ENCODE measurements at places on chromosomes 16 and 17.

DNA sequence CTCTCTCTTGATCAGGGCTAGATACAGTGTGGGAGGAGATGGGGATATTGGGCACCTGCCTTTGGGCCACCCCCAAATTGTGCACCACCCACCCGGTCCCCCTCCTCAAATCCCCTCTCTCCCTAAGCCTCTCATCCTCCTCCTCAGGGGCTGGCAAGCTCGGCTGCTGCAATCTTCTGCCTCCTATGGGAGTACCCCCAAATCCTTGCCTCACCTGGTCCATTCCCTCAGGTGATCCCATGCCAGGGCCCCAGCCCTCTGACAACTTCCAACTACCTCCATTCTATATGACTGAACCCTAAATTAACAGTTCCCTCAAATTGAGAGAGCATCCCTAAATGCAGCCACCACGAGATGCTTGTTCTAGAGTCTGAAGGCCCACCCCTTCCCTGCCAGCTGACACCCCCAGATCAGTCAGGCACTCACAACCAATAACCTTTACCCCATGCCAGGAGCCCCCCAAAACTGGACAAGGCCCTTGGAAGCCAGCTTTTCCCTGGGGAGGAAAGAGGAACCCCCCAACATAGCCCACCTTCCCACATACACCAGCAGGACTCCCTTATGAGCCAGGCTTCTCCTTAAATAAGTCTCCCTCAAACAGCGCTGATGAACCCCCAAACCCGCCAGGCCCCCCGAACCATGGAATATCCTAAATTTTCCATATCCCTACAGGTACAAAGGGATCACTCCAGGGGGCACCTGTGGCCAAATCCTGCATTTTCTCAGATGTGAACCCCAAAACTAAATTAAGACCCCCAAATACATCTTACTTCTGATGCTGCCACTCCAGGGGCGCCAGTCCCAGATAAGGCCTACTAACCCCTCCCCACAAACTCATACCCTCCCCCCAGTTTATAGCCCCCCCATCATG is 3.2 kb downstream of the DLG4 start:
- no peak for DNase-seq

DNA sequence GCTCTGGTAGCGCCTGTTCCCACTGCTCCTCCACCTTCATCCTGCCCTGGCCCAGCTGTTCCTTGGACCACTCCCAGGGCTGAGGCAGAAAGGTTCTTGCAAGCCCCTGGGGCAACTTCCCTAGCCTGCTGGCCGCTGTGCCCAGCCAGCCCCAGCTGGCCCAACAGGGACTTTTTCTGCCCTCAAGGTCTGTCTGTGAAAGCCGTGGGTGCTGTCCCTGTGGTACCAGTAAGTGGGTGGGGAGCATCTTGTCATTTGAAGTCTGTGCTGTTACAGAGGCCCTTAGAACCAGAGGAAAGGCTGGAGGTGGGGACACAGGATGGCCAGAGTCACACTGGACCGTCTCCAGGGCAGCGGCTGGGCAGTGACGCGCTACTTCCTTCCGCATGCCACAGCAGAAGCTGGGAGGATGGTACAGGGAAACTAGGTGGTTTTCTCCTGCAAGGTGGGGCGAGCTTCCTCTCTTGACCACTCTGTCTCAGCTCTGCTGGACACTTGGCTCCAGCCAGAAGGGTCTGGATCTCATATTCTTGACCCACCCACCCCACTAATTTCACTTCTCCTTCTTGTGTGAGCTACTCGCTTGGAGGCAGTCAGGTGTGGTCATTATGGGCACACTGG is 87.8 kb downstream of the PLCG2 start:
- no peak for DNase-seq

DNA sequence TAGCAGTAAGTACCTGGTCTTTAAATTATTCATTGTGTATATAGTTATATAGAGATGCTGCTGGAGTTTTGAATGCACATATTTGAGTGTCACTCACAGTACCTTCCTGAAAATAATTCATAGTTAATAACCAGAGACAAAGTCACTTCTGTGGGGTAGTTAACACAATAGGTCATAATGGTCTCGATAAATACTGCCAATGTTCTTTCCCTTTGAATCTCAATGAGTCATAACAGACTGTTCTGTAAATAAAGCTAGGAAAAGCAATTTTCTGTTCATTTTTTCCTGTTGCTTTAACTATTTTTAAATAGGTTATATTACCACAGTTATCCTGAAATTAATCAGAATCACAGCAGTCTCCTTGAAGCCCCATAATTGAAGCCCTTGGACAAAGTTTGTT is 87.2 kb downstream of the MAP2K4 start:
- DNase-seq = no peak

GRCh38 chr17:78104540-78104941 is 24.0 kb downstream of the TMC6 start:
- DNase-seq = no peak

All from fibroblast of skin of abdomen (primary cell).